ENCODE measurements at places on chromosomes 3 and 15.

DNA sequence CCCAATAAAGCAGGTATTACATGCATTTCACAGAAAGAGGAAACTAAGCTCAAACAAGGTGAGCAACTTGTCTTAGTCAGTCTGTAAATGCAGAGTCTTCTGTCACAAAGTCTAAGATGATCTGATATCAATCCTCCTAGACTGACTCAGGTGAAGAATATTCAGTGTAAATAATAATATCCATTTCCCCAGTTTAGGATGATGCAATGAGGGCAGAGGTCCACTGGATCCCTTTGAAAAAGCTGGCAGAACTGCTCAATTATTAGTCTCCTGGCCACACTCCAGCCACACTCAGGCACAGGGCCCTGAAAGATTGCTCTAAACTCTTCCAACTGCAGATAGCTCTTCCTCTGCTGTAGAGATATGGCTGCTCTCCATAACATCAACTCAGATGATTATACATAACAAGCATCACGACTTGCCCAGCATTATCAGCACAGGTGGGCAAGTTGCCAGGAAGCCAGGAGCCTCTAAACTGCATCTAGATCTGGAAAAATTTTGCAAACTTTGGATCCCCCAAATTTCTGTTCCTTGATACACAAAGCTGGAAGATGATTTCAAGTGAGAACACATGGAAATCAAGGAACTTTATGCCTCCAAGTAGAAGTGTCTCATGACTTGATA lies 129.8 kb upstream of the CPNE4 start:
- DNase-seq: no peak

- DNase-seq: no peak
Observed at GRCh38 chr3:58679974-58680666, 13.5 kb upstream of the FAM3D start.

GRCh38 chr3:11705049-11705448 lies 61.3 kb upstream of the VGLL4 start:
- no peak for DNase-seq

DNA sequence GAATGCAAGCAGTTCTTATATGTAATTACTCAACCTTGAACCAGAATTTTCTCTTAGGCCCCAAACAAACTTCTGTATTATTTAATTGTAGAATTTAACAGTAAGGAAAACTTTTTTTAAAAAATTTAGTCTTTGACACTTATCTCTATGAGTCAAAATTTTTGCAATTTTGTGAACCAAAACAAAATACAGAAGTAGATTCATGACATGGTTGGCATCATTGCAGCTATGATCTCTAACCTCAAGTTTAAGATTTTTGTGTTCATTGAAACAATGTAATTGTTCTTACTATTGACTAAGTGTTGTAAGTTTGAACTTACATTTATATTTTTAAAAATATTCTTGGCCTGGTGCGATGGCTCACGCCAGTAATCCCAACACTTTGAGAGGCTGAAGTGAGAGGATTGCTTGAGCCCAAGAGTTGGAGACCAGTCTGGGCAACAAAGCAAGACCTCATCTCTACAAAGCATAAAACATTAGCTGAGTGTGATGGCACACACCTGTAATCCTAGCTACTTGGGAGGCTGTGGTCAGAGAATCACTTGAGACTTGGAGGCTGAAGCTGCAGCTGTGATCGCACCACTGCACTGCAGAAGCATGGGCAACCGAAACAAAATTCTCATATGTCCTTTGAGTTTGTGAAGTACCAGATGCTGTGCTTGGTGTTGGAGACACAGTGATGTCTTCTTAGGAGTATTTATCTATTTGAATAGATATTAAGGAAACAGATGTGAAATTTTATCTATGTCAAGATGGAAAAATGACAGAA lies 39.7 kb downstream of the STT3B start:
- DNase-seq: no peak

DNA sequence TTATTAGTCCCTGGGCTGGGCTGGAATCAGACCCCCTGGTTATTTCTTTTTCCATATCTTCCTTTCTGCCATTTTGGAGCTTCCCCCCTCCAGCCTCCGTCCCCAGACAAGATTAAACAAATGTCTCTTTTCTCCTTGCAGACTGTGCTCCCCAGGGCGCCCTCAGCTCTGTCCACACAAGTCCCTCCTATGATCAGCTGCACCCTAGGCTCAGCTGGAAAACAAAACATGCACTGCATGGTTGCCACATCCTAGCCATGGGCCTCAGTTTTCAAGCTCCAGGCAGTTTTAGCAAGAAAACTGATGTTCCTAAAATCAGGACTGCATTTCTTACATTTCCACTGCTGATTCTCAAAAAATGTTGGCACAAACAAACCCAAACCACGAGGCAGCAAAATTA lies 23.5 kb upstream of the RFTN1 start:
- DNase-seq: no peak

DNA sequence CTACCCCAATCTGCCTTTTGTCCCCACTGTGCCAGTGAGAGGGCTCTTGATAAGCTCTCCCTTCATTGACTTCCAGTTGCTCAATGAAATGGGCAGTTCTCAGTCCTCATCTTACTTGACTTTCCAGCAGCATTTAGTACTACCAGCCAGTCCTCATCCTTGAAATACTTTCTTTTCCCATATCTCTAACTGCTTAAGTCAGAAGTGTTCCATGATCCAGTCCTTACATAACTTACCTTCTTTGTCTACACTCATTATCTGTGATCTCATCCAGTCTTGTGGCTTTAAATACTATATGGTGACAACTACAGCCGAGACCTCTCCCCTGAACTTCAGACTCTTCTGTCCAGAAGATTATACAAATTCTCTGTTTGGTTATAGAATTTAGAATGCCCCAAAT lies 28.7 kb downstream of the RARRES1 start:
- DNase-seq: no peak

- DNase-seq: no peak
Observed at GRCh38 chr3:47310391-47310790, 27.6 kb downstream of the KLHL18 start.

DNA sequence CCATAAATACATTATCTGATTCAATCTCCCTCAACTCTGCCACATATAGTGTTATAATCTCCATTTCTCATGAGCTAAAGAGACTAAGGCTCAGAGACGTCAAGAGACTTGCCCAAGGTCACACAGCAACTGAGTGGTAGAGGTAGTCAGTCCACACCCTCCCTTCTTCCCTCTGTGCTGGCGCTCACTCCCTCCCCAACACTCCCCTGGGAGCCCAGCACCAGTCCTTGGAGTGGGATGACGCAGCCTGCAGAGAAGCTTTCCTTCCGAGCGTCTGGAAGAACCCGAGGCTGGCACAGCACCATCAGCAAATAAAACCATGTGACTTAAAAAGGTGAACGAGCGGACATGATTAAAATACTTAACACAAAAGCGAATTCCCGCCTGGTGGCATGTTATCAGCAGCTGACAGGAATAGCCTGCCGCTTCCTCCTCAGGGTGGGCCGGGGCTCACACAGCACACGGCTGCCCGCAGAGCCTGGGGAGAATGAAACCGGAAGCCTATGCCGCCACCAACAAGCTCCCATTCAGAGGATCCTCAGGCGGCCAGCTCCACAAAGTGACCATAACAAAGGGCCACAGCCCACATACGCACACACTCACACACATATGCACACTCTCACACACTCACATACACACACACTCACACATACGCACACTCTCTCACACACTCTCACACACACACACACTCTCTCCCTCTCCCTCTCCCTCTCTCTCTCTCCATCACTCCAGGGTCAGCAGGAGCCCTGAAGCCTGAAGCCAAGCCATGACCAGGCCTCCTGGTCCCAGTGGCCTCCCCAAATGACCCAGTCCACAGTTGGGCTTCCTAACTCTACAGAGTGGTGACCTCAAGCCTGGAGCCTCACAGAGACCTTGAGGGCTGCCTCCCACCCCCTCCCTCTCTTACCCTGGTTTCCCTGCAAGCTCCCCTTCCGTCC lies 120.5 kb downstream of the XXYLT1 start:
- no peak for DNase-seq

DNA sequence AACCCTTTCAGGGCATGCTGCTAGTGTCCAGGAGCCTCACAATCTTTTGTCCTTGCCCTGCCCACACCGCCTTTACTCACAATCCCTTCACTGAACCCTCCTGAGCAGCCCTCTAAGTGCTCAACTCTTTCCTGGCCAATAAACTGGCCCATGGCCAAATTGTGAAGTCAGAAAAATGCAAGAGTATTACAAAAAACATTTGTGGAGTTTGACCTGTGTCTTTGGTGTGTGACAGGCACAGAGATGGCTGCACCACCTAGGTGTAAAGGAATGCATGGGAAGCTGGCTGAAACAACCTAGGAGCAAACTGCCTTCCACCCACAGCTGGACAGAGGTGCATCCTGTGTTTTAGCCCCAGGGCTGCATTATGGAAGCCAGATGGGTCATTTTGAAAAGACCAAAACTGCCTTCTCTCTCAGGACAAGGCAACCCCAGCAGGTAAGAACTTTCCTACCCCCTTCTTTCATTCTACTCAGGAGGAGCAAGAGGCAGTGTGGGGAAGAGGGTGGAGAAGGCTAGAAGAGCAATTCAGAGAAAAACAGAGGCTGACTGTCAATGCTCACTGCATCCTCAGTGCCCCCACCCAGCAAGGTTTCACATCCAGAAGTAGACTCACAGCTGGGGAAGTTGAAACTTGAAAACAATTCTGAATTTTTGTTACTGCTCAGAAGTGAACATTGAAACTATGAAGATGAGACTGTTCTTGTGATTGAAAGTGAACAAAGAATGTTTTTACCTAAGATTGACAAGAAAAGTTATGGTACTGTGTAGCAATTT lies 78.6 kb downstream of the TRIM42 start:
- no peak for DNase-seq

GRCh38 chr3:123802007-123802625 lies 82.0 kb downstream of the MYLK start:
- DNase-seq: no peak

GRCh38 chr3:45182915-45183871 lies 37.0 kb upstream of the CDCP1 start:
- no peak for DNase-seq

DNA sequence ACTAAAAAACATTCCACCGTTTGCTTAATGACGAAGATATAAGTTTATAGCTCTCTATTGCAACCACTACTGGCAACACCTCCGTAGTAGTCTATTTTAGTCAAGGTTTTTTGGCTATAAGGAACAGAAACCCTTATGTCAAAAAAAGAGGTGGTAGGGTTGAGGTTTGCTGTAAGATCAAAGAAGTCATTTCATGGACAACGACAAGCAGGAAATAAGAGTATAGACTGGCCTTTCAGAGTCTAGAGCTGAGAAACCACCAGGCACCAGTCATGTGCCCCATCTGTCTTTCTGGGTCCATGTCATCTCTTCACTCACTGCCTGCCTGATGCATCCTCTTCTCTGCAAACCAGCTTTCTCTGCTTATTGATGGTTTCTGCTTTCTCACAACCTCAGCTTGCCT lies 42.7 kb downstream of the THBS1 start:
- DNase-seq: no peak

DNA sequence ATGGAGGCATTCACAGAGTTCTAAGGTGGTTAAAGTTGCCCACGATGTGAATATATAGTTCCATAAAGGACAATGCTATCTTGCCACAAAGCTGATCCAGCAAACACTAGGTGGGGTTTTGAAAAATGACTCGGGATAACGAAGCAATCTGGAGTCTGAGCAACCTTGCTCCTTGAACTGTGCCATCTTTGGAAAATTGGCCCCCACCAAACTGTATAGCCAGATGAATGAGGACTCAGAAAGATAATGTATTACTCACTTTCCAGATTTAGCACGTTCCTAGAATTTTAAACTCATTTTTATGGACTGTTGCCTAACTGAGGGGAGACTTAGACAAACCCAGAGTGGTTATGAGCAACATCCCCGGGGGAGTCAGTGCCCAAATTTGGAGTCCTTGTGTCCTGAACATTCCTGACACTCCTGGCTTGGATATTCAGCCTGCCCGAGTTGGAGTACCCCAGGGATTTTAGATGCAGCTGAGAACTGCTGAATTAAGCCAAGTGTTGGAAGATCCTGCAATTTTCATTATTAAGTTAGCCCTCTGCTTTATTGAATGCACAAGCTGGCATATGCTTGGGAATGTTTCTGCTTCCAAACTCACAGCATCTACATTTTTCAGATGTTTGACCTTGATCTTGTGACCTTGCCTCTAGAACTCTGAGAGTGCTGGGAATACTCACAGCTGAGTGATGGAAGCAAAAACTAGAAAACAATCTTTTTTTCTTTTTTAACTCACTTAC lies 8.8 kb upstream of the MAGI1 start:
- no peak for DNase-seq

DNA sequence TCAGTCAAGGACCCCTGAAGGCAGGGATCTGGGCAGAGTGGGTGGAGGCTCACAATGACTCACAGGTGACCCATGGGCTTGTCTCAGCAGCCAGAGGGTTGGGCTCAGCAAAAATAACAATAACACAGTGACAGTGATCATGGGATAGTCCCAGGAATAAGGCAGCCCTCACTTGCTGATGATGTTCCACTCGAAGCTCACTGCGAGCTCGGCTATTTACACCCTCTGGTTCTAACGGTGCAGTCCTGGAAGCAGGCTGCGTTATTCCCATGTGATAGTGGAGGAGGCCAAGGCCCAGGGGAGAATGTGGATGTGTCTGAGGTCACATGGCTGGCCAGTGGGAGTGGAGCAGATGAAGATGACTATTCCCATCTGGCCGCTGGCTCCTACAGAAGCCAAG lies 16.2 kb downstream of the CCDC33 start:
- DNase-seq: no peak

- DNase-seq: no peak
Observed at GRCh38 chr15:77014132-77015081, 19.5 kb downstream of the PSTPIP1 start.

GRCh38 chr15:65766422-65767263 lies 25.4 kb downstream of the DENND4A start:
- no peak for DNase-seq

GRCh38 chr15:43258781-43259180 lies 7.9 kb downstream of the TGM5 start:
- DNase-seq: no peak

All from activated gamma-delta T cell (primary cell).